ENCODE measurements at places on chromosomes 13 and 19.

GRCh38 chr13:37797631-37798030 is 71.9 kb downstream of the TRPC4 start:
- no peak for DNase-seq

GRCh38 chr13:32408296-32409000 is 19.5 kb downstream of the N4BP2L1 start:
- DNase-seq = no peak

DNA sequence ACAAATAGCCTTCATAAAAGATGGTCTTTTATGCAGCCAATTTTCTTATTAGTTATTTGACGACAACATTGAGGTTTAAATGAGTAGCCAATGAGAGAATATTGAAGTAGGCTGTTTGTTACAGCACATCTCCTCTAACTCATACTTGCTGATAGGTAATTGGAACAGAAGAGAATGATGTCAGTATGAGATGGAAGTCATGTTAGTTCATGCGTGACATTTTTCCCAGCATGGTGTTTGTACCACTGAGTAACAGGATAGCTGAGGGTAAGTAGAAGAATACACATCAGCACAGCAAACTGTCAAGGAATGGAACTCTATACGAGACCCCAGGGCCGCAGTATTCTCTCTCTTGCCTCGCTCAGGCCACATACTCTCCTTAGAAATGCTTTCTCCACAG is 37.2 kb downstream of the COL4A2 start:
- no peak for DNase-seq

GRCh38 chr19:55694656-55695491 is 19.8 kb downstream of the EPN1 start:
- DNase-seq = no peak

DNA sequence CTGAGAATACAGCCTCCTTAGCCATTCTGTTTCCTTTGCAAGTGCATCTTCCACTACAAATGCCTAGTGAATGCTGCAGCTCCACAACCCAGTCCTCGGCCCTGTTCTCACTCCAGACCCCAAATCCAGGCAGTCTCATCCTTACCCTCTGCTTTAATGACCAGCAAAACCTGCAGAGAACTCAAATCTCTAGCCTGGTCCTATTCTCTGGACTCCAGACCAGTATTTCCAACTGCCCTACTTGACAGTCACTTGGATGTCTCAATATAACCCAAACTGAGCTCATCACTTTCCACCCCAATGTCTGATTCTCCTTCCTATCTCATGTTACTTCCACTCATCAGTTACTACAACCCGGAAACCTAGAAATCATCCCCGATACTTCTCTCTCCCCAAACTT is 2.6 kb upstream of the EBPL start:
- no peak for DNase-seq

DNA sequence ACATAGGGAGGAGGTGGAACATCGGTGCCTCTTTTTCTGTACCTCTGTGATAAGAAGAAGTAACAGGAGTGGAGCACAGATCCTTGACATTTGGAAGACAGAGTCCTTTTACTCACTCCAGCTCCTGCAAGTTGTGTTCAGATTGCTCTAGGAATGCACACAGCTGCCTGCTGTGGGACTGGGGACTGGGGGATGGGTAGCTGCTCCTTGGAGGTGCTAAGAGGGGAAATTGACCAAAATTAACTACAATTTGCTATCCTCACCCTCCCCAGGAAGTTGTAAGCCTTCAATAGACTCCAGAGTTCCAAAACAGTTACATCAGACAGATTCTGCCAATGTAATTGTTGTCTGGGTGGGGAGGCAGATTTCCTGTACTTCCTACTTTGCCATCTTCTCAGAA is 317.9 kb downstream of the MTUS2 start:
- no peak for DNase-seq

GRCh38 chr19:1062387-1063029 is 4.5 kb upstream of the ARHGAP45 start:
- DNase-seq = no peak

- DNase-seq = no peak
Observed at GRCh38 chr13:30108913-30109237, 198.5 kb downstream of the KATNAL1 start.

GRCh38 chr19:17455308-17456123 is 5.2 kb downstream of the NXNL1 start:
- DNase-seq = no peak

GRCh38 chr13:101272886-101273285 is 143.4 kb downstream of the NALCN start:
- no peak for DNase-seq

GRCh38 chr13:67964091-67964490 is 734.0 kb upstream of the PCDH9 start:
- DNase-seq = no peak

Data from activated CD4-positive, alpha-beta T cell treated with anti-CD3 and anti-CD28 coated beads, Interleukin-2, amount 50 U/mL, for 1 hour (primary cell).